ELF-1 (cell line): ENCODE measurements at places on chromosomes 7 and 10.

DNA sequence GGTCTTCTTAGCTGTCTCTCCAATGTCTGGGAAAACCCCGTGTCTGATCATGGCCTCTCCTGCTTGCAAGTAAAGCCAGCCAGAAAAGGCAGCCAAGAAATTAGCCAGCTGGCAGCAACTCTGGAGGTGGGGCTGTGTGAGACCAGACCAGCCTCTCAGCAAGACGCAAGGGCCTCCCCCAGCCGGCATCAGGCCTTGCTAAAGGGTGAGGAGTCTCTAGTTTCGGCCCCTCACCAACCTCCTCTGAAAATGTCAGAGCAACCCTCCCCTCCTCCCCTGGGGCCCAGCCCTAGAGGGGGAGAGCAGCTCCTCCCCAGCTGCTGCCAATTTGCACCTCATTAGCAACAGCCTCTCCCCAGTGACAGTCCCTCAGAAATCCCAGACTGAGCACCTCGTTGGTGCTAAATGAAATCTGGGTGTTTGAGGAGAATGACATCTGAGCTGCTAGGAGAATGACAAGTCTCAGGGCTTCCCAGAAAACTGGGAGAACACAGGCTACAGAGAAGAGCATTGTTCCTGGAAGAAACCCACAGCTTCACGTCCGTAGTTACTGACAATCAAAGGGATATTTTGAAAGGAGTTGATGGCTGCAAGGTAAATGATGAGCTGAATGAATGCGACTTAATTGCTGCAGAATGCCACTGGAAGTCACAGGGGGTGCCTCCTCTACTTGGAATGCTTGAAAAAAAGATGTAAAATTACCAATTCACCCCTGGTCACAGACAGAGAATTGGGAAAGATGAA is 25.9 kb downstream of the DGKI start:
- DNase-seq, result peak; percentile 92

GRCh38 chr7:80463272-80463920 is 48.5 kb downstream of the GNAT3 start:
- no peak for DNase-seq

GRCh38 chr7:210401-210925 is 18.1 kb downstream of the FAM20C start:
- DNase-seq, result no peak

GRCh38 chr7:155527664-155528063 is 18.7 kb downstream of the CNPY1 start:
- no peak for DNase-seq

DNA sequence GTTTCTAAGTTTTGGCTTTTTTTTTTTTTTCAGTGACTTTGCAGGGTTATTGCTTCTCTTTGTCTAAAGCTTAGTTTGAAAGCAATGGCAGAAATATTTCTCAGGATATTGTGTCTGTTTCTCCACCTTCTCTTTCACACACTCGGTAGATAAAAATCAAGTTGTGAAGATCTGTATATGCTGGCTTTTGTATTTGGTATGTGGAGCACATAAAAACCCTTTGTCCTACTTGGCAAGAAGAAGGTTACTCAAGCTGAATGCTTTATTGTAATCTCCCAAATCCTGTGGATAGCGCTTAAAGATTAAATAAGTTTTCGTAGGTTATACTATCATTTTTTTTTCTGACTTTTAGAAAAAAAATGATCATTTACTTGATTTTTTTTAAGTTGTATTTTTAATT is 172.4 kb downstream of the CDCA7L start:
- DNase-seq, result no peak

DNA sequence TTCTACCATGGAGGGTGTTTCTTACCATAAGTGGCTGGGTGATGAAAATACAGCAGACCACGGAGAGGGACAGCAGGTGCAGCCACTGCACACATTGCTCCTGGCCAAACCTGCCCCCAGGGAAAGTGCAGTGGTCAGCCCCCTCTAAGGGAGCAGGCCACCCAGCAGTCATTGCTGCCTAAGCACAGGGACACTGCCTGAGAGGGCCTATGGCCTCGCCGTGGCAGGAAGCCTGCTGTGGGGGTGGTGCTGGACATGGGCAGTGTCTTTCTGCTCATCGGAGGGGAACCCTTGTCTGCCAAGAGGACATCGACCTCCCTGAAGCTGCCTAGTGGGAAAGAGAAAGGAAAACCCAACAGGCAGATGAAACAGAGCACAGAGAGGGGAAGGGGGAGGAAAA is 118.3 kb downstream of the PKD1L1 start:
- no peak for DNase-seq

DNA sequence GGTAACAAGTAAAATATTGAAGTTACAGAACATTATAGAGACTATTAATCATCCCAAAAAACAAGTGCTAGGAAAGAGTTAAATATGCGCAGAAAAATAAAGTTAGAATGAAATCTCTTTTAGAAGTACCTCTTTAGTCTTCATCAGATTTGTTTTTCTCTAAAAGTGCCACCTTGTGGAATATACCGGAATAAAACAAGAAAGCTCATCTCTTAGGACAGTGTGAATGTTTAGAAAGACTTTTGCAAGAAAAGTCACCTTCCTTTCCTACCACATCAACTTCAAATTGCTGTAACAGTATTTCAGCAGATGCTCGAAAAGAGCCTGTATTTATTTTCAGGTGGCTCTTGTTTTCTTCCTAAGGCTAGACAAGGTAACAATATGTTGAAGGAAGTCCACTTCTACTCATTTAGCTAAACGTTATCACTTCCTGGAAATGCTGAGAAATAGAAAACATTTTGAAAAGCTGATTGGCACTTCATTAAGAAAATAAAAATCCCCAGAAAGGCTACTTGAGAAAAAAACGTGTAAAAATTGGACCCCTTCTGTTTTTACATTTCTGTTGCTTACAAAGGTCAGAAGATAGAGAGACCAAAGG is 19.8 kb upstream of the FAM133B start:
- no peak for DNase-seq

DNA sequence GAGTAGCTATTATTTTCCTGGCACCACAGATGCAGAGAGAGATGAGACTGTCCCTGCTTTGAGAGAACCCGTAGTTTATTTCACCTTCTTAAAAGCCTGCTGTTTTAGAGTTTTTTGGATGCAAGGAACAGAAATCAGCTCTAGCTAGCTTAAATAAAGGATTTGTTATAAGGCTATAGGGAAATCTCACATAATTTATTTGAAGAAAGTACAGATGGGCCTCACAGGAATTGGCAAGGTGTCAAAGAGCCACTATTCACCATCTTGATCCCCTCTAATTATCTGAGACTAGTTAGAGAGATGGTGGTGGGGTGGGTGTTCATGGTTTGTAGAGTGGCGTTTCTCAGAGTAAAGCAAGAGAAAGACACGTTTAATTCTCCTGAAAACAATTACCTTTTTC is 7.3 kb downstream of the KMT2E start:
- DNase-seq, result no peak
